ENCODE measurements at places on chromosomes 12 and 14. TPM values are rescaled to one million over a fixed set of nuclear protein-coding genes. Genes with fewer than 3 reads are reported as not detected.

DNA sequence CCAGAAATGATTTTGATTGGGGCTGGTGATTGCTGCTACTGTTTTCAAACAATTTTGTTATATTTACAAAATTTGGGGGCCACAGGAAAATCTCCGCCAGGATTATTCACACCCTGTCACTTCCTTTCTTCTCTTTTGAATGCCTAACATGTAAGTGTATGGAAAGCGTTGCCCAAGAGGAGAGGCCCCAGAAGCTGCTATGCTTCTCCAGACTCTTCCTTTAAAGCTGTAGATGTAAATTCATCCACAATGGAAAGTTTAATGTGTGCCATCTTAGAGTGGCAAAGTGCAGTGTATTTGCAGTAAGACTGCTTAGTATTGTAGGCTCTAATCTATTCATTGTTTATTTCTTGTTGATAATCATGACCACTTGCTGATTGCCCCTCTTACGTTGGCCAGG is 136.7 kb upstream of the LRIG3 start:
- no peak overlapping the region for H3K27ac ChIP-seq
- H3K36me3 ChIP-seq, result no peaks in the 10 kb centered on the region
- H3K27me3 ChIP-seq, result no peaks in the 10 kb centered on the region

DNA sequence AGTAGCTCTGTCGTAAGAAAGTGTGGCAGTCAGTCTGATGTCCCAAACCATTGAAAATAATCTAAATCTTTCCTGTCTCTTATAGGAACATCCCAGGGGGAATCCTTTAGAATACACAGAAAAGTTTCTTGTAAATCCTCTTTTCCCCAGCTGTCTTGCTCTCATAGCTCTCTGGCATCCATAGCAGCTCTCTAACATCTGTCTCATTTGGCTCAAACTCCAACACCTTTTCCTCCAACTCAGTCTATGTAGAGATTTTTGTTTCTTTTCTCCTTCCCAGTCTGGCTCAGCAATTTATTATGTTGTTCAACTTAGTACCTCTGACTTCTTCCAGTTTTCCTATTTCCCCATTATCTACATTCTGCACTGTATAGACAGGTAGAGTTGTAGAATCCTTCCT is 84.4 kb upstream of the NEDD1 start:
- H3K27ac ChIP-seq, result no peak overlapping the region
- no peaks in the 10 kb centered on the region for H3K27me3 ChIP-seq
- H3K36me3 ChIP-seq, result no peaks in the 10 kb centered on the region
- no peak overlapping the region for H3K4me3 ChIP-seq
- H3K4me1 ChIP-seq, result no peaks in the 10 kb centered on the region
- no peak for DNase-seq

GRCh38 chr12:132500142-132500855 is 10.3 kb downstream of the FBRSL1 start:
- H3K4me1 ChIP-seq, result peaks cover 29% of the 10 kb centered on the region
- H3K27ac ChIP-seq, result no peak overlapping the region
- no peak for DNase-seq
- no peaks in the 10 kb centered on the region for H3K27me3 ChIP-seq

- no peaks in the 10 kb centered on the region for H3K36me3 ChIP-seq
- no peak overlapping the region for H3K4me3 ChIP-seq
- H3K27ac ChIP-seq, result peak overlapping the region; percentile 88
Measured at GRCh38 chr14:76917158-76917596, 91.0 kb downstream of the LRRC74A start.

DNA sequence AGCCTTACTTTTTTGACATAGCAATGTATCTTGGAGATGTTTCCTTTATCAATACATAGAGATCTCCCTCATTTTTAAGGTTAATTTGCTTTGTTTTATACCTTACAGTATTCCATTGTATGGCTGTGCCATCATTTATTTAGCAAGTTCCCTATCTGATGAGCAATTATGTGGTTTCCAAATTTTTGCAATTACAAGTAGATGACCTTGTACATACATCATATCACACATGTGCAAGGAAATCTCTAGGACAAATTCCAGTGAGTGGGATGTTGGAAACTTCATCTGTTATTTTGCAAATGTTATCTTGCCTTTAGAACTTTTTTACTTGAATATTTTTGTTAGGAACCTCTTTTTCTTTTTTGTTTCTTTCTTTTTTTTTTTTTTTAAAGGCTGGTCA is 49.7 kb downstream of the DRAM1 start:
- H3K4me1 ChIP-seq, result peaks cover 4% of the 10 kb centered on the region
- no peak overlapping the region for H3K27ac ChIP-seq
- peaks cover 7% of the 10 kb centered on the region for H3K36me3 ChIP-seq
- DNase-seq, result no peak
- H3K4me3 ChIP-seq, result no peak overlapping the region

GRCh38 chr12:101823891-101824290 is 6.9 kb downstream of the GNPTAB start:
- peaks cover 52% of the 10 kb centered on the region for H3K4me1 ChIP-seq

DNA sequence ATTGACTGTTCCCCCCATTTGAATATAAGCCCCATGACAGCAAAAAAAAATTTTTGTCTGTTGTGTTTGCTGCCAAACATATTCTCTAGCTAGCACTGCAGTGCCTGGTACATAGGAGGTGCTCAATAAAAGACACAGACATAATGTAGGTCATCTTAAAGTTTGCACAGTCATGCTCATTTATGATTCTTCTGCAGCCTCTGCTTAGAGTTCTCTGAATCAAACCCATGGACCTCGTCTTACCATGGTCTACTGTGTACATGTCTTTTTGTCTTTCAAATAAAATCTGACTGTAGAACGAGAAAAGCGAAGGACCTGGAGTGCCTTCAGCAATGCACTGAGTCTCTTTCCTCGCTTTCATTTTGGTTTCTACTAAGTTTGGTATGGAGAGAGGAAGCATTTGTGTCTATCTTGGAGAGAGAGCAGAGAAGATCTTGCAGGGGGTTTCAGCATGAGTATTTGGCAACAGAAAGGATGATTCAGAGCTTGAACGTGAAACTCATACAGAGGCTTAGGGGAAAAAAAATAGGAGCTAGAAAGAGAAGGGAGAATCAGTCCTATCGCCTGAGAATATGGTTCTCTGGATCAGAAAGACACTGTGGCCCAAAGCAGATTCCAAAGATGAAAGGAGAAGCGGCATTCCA is 38.8 kb upstream of the TMCC3 start:
- peaks cover 5% of the 10 kb centered on the region for H3K4me1 ChIP-seq
- DNase-seq, result no peak
- no peaks in the 10 kb centered on the region for H3K27me3 ChIP-seq
- no peak overlapping the region for H3K27ac ChIP-seq
- no peaks in the 10 kb centered on the region for H3K36me3 ChIP-seq

DNA sequence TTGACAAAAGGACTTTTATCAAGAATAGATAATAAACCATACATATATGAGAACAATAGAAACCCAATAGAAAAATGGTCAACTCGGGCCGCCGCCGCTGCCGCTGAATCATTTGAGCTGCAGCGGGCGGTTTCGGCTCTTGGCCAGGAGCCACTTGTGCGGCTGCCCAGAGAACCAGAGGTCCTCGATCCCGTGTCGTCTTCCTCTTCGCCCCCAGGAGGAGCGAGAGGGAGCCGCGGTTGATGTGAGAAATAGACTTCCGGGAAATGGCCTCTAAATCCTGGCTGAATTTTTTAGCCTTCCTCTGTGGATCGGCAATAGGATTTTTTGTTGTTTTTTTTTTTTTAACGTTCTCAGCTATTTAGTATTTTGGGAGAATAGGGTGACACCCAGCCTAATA is 44.8 kb downstream of the CPSF6 start:
- no peak overlapping the region for H3K27ac ChIP-seq
- H3K4me1 ChIP-seq, result peaks cover 9% of the 10 kb centered on the region
- peak overlapping the region; percentile 34 for H3K4me3 ChIP-seq

DNA sequence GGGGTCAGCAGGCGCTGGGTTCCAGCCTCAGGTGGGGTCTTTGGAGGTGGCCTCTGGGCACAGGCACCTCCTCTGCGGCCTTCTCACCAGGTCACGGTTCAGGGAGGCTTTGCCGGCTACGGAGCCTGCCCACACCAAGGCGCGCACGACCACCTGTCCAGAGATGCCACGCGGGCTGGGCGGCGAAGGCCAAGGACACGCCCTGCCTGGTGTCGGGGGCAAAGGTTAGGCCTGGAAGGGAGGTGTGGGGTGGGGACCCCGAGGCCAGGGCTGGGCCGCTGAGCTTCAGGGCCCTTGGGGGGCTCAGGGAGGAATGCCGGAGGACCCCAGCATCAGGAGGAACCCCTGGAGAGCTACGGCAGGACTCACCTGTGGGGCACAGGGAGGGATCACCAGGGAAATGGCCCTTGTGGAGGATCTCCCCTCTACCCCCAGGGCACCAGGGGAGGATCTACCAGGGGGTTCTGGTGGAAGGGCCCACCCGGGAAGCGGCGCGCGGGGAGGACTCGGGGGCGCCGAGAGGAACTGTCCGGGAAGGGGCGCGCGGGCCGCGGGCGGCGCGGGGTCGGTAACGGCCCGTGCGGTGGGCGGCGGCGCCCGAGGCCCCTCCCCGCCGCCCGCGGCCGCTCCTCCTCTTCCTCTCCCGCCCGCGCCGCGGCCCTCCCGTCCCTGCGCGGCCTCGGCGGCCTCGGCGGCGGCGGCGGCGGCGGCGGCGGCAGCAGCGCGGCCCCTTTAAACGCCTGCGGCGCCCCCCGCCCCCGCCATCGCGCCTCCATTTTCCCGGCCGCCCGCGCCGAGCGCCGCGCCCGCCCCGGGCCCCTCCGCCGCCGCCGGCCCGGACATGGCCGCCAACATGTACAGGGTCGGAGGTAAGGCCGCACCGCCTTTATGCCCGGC is at the start of gene MTA1:
MTA1 (plus strand) TSS at position 633 of the 897 bp plus-strand sequence; CDS start at position 842, 209 bp downstream.
- DNase-seq, result peak; percentile 75
- no peaks in the 10 kb centered on the region for H3K36me3 ChIP-seq
- no peaks in the 10 kb centered on the region for H3K27me3 ChIP-seq
- H3K4me3 ChIP-seq, result peak within 1 kb of the TSS; percentile 77
- peak within 1 kb of the TSS; percentile 81 for H3K27ac ChIP-seq
- peaks cover 25% of the 10 kb centered on the region for H3K4me1 ChIP-seq

- peaks cover 21% of the 10 kb centered on the region for H3K36me3 ChIP-seq
- H3K27ac ChIP-seq, result peak overlapping the region; percentile 33
- H3K27me3 ChIP-seq, result no peaks in the 10 kb centered on the region
- peaks cover 5% of the 10 kb centered on the region for H3K4me1 ChIP-seq
- no peak for DNase-seq
- H3K4me3 ChIP-seq, result no peak overlapping the region
Measured at GRCh38 chr12:106994579-106995220, 7.8 kb upstream of the MTERF2 start.

DNA sequence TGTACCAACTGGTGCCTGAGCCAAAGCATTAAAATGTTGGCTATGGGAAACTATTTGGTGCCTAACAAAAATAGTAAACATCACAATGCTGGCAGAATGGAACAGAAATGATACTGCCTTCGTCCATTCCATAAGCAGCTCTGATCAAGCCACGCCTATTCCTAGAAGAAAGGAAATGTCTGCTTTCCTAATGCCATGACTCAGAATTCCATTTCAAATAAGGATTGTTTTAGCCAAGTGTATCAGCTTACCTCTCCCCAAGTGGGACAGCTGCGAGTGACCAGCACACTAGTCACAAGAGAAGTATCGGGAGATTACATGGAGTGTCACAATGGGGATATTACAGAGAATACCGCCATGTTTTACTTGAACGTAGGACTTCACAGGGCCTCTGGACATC is 38.7 kb downstream of the GLT8D2 start:
- no peak for DNase-seq
- no peak overlapping the region for H3K27ac ChIP-seq
- H3K36me3 ChIP-seq, result no peaks in the 10 kb centered on the region
- H3K4me1 ChIP-seq, result no peaks in the 10 kb centered on the region
- H3K4me3 ChIP-seq, result no peak overlapping the region

GRCh38 chr12:31999692-32000091 is 40.5 kb downstream of the RESF1 start:
- no peaks in the 10 kb centered on the region for H3K4me1 ChIP-seq
- H3K4me3 ChIP-seq, result no peak overlapping the region
- no peak for DNase-seq
- H3K27me3 ChIP-seq, result no peaks in the 10 kb centered on the region
- peaks cover 55% of the 10 kb centered on the region for H3K36me3 ChIP-seq

- no peaks in the 10 kb centered on the region for H3K27me3 ChIP-seq
- H3K4me3 ChIP-seq, result no peak overlapping the region
- H3K4me1 ChIP-seq, result peaks cover 4% of the 10 kb centered on the region
Measured at GRCh38 chr14:89669193-89669592, 252.2 kb upstream of the FOXN3 start.

- H3K4me3 ChIP-seq, result no peak overlapping the region
- H3K27ac ChIP-seq, result no peak overlapping the region
- H3K27me3 ChIP-seq, result no peaks in the 10 kb centered on the region
- H3K4me1 ChIP-seq, result no peaks in the 10 kb centered on the region
- H3K36me3 ChIP-seq, result no peaks in the 10 kb centered on the region
Measured at GRCh38 chr14:33062881-33063280, 124.2 kb downstream of the NPAS3 start.

- no peaks in the 10 kb centered on the region for H3K27me3 ChIP-seq
- H3K27ac ChIP-seq, result no peak overlapping the region
- no peak for DNase-seq
- H3K36me3 ChIP-seq, result no peaks in the 10 kb centered on the region
Measured at GRCh38 chr14:31921721-31922120, 155.4 kb upstream of the ARHGAP5 start.

- peak; percentile 88 for DNase-seq
- peak overlapping the region; percentile 99 for H3K27ac ChIP-seq
- H3K27me3 ChIP-seq, result no peaks in the 10 kb centered on the region
- no peaks in the 10 kb centered on the region for H3K36me3 ChIP-seq
Measured at GRCh38 chr14:75295061-75295461, 16.4 kb downstream of the FOS start.

DNA sequence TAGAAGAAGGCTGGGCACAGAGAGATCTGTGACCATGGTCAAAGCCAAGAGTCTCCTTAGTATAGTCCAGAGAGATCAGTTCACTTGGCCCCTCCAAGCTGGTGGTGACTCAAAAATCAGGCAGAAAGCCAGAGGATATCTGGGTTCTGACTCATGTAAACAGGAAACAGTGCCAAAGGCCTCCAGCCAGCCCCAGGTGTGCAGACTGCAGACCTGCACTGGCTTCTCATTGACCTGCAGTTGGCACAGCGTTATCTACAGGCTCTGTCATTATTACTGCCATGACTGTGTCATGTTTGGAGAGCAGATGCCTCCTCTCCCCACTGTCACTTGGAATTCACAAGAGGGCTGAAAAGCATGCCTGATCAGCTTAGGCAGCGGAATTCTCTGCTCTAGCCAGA is 295.7 kb upstream of the PRKD1 start:
- H3K27me3 ChIP-seq, result no peaks in the 10 kb centered on the region
- H3K4me3 ChIP-seq, result no peak overlapping the region
- no peak overlapping the region for H3K27ac ChIP-seq
- peak; percentile 73 for DNase-seq

GRCh38 chr14:99325016-99325415 is 53.0 kb upstream of the BCL11B start:
- H3K36me3 ChIP-seq, result no peaks in the 10 kb centered on the region
- no peak overlapping the region for H3K27ac ChIP-seq
- peaks cover 14% of the 10 kb centered on the region for H3K27me3 ChIP-seq
- peak; percentile 51 for DNase-seq
- no peak overlapping the region for H3K4me3 ChIP-seq

GRCh38 chr12:27975222-27976136 is 2.9 kb upstream of the PTHLH start:
- H3K27ac ChIP-seq, result no peak overlapping the region
- H3K4me3 ChIP-seq, result peak overlapping the region; percentile 10
- no peak for DNase-seq
- H3K4me1 ChIP-seq, result peaks cover 10% of the 10 kb centered on the region
- H3K36me3 ChIP-seq, result no peaks in the 10 kb centered on the region
- H3K27me3 ChIP-seq, result peaks cover 61% of the 10 kb centered on the region

Gene FAIM2
- total RNA-seq, result 1.2 TPM

Gene NR2C1
- 37.0 TPM for total RNA-seq

Gene CD9
- 445 TPM for total RNA-seq

Gene KRT80
- 8.6 TPM for total RNA-seq

Gene PROX2
- total RNA-seq, result not detected

Gene MMP19
- 30.2 TPM for total RNA-seq

Gene MDP1
- total RNA-seq, result 17.8 TPM

Gene PTHLH
- 1.9 TPM for total RNA-seq

Gene SERPINA3
- 36.4 TPM for total RNA-seq

Gene GARIN6
- not detected for total RNA-seq

Gene LTBP2
- 117 TPM for total RNA-seq
